Brain pericyte (primary cell): ENCODE measurements at places on chromosomes 5 and 9.

GRCh38 chr5:150853561-150853960 is 7.2 kb downstream of the IRGM start:
- no peak for DNase-seq

DNA sequence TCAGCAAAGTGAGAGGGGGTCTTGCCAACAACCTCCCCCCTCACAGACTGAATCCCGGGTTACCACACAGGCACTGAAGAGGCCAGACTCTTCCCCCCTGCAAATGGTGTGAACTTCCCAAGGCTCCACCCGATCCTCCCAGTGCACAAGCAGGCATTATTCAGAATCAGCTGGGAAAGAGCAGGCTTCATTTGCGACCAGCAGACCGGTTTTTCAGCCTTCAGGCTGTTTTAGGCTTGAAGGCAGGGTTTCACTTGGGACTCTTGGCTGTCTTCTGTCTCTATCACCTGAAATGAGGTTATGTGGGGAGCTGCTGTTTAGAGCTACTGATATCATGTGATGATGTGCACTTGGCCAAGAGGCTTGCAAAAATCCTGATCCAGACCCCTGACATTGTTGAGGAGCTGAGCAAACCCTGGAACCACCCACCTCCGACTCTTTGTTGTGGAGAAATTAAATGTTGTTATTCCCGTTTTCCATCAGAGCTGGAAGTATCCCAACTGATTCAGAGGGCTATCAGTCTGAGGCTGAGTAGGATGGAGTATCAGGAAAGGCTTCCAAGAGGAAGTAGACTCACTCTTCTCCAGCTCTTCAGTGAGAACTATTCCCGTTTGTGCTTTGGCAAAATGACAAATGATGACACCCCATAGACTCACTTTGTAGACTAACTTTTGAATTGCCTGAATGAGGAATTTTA is 63.3 kb upstream of the ZFR start:
- DNase-seq = no peak

DNA sequence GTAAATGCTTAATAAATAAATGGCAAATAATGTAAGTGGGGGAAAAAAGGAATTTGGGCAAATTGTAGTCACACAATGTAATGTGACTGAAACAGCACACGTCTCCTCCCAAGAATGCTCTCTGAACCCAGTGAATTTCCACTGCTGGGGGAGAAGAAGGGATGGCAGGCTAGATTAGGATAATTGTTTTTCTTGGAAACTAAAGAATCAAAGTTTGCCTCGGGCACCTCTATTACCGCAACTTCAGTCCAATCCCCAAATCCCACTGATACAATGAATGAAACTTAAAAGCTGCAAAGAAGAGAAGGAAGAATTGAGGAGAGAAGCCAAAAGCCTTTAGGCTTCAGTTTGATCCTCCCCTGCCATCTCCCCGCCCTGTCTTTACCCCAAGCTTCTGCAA is 423.2 kb upstream of the PAPPA start:
- no peak for DNase-seq

DNA sequence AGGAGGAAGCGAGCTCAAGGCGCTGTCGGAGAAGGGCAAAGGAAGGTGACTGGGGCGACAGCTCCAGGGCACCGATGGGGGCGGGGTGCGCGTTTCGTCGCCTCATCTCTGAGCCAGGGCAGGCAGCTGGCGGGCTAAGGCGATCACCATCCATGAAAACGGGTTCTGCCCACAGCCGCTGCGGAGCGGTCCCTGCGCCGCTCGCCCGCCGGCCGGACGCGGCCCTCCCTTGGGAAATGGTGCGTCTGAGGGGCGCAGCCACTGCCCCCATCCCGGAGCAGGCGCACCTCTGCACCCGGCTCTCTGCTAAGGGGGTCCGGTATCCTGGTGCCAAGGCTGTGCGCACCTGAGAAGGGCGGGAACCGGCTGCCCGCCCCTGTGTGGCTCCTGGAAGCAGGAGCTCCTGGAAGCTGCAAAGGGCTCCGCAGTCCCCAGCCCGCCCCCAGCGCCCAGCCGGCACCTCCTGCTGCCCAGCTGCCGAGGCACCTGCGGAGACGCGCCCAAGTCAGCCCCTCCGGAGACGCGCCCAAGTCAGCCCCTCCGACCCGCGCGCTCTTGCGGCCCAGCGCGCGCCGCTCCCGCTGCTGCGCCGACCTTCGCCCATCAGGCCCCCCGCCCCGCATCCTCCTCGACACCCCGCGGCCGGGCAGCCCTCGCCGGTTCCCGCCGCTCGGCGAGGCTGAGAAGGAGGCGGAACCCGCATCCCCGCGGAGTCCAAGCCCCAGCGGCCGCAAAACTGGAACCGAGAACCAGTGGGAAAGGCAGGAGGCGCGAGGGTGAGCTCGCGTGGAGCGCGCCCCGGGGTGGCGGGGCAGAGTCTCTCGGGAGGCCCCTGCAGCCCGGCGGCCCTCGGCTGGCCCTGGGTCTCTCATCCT is 757 bp downstream of the ANKRD34B start:
- no peak for DNase-seq

DNA sequence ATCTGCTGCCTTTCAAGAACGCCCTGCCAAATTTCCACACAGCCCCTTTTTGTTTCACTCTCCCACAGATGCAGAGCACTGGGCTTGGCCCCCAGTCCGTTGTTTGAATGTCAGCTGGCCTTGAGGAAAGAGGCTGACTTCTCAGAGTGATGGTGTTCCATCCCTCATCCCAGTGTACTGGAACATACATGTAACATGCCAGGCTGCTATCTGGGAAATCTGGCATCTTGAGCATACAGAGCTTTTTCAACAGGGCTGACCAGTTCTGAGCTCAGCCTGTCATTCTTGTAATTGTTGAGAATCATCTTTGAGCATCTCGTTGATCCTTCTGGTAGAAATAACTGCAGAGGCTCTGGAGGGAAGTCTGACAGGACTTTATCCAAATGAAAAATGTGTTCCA is 2.8 kb downstream of the GALNT10 start:
- DNase-seq = no peak

GRCh38 chr9:70073193-70073592 is 29.5 kb downstream of the MAMDC2 start:
- no peak for DNase-seq

GRCh38 chr5:2727550-2727949 is 23.9 kb downstream of the IRX2 start:
- no peak for DNase-seq

GRCh38 chr5:119948162-119948561 is 318.8 kb downstream of the FAM170A start:
- DNase-seq = no peak

- no peak for DNase-seq
Measured at GRCh38 chr5:135114759-135115158, 80.7 kb upstream of the PITX1 start.

DNA sequence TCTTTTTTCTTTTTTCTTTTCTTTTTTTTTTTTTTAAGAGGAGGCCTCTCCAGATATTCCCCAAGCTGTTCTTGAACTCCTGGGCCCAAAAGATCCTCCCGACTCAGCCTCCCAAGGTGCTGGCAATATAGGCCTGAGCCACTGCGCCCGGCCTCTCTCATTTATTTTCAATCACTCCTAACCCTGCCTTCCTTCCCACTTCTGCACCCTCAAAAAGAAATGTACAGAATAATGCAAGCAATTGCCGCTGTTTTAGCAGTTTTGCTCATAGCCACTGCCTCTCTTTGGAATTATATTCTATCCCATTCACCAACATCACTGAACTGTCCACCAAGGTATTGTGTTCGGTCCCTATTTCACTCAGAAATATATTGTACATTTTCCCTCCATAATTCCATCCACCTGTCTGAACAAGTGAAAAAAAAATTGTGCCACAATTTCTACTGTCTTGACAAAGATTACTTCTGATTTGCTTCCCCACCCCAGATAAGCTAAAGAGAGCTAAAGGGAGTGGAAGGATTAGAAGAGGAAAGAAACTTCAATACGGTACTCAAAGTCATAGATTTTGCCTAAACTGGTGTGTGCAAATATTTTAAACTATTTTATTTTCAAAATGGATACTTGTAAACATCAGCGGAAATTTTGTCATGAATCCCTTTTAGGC is 1.9 kb downstream of the FNBP1 start:
- no peak for DNase-seq

DNA sequence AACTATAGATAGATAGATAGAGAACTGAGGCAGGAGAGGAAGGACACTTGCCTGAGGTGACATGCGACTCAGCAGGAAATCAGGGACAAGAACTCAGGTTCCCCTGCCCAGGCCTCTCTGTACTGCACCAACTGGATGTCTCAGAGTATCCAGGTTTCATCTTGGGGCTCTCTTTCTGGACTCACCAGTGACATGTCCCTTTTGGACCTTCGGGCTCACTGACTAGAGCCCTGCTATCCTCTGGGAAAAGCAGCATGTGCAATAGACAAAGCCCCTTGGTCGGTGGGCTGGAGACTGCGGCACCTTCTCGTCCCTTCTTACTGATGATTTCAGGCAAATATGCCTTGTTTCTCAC is 104.5 kb downstream of the RGS3 start:
- DNase-seq = no peak

DNA sequence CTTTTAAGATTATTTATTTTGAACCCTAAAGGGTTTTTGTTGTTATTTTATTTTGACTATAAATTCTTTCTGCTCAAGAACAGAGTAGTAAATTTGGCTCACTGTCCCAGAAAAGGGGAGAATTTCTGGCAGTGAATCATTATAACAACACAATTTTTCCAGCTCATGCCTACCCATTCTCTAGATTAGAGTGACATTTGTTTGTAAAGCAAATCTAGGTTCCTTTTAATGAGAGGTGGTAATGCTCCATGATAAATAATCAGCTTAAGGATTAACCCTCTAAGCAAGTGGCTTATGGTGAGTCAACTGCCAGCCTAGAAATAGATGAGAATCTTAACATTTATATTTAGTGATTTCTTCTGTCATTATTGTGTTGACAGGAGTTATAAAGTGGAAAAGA is 409.2 kb downstream of the NFIB start:
- DNase-seq = no peak

DNA sequence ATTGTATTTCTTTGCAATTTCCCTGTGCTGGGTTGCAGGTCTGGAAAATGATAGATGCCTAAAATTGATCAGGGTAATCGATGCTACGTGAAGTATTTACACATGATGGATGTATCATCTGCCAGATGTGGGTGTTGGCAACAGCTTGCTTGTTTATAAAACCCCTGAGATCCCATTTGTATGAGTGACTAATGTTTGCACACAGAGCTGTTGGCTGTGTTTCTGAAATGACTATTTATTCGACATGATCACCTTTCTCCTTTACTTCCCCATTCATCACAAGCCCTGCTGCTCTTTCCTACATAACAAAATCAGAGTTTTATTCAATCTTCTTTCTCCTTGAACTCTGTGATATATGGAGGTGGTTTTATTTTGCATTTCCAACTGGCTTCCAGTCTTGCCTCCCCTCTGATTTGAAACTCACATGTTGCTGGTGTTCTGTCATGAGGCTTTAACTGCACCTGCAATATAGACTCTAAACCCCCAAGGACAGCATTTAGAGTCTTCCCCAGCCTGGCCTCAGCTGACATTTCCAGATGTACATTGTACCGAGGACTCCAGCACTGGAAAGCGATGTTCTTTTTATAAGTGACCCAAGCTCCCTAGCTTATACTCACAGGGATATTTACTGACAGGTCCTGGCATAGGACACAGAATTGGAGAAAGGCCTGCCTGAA is 50.7 kb upstream of the SHB start:
- no peak for DNase-seq

DNA sequence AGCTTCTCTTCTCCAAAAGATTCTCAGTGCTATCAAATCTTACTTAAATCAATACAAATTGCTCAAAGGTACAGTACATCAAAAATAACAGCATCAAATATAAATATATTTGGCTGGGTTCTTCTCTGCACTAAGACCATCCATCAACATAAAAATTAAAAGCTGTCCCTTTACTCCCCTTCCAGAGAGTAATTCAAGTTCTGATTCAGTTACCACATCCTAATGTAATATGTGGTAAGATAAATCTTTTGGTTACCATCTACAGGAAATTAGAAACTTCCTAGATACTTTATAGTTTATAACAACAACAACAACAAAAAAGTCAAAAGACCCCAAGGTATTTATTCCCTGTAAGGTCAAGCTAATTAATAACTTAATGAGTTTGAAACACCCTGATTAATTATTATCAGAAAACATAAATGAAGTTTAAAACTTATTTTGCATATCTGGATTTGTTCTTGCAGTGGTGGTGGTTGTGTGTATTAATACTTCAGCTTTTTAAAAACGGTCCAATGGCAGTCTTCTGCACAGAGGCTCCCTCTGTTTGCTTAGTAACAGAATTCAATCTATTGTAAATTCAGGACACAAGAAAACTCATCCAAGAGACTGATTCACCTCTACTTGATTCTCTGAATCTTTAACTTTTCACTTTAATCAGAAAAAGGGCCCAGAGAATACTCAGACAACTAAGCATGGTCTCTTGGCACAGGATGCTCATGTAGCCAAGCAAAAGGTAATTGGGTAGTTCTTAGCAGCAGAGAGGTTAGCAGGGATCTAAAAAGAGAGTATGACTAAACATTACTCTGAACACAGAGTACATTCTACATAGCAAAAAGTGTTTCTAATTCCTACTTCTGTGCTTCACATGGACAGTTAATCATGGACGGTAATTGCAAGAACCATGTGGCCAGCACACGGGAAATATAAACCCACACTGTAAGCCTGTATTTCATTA is 20.1 kb downstream of the DIAPH1 start:
- DNase-seq = no peak

DNA sequence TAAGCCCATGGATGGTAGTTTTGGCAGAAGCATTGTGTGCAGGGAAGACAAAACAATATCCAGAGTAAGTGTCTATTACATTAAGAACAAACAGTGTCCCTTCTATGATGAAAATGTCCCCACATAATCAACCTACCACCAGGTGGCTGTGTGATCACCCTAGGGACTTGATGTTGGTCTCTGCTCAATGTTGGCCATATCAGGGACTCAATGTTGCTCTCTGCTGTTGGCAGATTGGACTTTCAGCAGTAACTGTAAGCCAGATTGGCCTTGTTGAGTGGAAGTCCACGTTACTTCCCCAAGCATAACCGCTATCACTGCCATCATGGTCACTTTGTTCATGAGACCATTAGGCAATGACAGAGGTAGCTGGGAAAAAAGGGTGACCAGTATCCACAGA is 52.8 kb upstream of the PRSS3 start:
- DNase-seq = no peak

DNA sequence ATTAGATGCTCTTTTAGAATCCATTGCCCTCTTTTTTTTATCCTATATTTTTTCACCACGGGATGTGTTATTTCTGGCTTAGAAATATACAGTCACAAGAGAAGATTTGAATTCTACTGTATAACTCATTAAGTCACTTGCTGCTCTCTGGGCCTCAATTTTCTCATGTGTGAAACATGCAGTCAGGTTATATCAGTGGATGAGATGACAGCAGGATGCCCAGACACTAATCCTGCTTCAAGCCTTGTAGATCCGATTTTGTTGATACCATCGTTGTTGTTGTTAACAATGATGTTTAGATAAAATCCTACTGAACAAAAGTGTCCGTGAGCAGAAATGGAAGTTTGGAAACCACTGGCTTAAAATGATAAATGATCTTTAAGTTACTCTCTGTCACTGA is 421.9 kb upstream of the DMAC1 start:
- no peak for DNase-seq

DNA sequence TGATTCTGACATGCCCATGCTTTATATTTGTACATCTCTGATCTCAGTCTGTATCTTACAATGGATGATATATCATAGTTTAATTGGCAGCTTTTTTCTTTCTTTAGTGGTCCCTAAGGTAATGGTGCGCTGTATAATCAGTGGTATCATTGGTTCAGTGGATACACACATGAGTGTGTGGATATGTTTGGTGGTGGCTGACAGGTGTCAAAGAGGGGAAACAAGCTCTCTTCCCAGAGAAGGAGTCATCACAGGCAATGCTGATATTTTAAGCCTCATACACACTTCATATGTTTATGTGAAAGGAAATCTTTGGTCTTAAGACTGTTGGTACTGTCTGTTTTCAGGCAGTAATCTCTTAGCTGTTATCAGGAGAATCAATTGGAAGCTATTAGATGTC is 52.1 kb upstream of the KIAA1958 start:
- DNase-seq = no peak
